ENCODE measurements at places on chromosomes 6 and 20.

DNA sequence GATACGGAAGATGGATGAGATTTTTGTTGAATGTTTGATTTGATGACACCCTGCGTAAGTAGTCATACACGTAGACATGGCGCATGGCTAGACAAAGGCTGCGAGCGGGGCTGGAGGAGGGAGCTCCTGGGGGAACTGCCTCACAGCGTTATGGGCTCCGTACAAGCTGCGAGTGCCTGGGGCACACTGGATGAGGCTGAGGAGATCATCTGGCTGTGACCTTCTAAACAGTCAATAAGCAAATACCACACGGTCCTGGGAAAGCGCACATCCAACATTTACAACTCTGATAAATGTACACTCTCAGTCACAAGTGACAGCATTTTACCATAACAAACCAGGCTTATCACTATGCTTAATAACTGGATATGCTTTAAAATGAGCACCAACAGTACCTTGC is 37.1 kb downstream of the SMLR1 start:
- DNase-seq = no peak

DNA sequence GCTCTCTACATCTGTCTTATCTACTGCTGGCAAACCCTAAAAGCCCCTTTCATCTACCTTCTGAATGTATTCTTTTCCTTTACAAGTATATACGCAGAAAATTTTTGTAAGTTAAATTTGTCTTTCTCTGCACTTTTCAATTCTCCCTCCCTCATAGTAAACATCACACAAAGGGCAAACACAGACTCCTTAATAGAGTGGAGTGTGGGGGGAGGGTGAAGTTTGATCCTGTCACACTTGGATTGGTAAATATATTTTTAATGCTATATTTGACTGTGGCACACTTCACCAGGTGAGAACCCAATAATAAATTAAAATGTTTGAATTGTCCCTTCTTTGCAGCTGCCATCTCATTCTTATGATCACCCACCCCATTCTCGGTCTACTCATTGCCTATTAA is 33.2 kb upstream of the PAQR8 start:
- DNase-seq = no peak

- DNase-seq = no peak
These were observed 490.9 kb upstream of the SOX4 start for GRCh38 chr6:21102624-21103023.

DNA sequence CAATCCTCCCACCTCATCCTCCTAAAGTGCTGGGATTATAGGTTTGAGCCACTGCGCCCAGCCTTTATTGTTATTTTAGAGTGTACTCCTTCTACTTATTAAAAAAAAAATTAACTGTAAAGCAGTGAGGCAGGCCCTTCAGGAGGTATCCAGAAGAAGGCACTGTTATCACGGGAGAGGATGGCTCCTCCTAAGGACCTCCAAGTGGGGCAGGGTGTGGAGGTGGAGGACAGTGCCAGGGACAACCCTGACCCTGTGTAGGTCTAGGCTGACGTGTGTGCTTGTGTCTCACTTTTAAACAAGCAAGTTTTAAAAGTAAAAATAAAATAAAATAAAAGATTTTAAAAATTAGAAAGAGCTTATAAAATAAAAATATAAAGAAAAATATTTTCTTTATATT is 23.7 kb upstream of the TAF4 start:
- no peak for DNase-seq

DNA sequence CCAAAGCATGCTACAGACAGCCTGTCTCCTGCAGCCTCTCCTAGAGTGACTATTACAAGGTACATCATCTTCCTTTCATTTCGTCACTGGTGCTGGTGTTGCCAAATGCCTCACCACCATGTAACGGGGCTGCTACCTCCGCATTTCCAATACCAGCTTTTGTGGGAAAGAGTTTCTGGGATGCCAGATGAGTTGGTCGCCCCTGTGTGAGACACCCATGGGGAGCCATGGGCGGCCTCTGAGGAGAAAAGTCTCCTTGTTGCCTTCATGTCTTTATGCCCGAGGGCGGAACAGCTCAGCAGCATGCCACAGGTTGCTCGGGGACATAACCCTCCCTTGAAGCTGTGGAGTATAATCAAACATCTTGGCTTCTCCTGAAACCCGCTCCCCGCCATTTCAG is 169.6 kb downstream of the THBS2 start:
- no peak for DNase-seq

GRCh38 chr20:64107736-64108457 is 532 bp upstream of the NPBWR2 start:
- no peak for DNase-seq

GRCh38 chr6:33683051-33683571 is 28.4 kb downstream of the UQCC2 start:
- DNase-seq = no peak

DNA sequence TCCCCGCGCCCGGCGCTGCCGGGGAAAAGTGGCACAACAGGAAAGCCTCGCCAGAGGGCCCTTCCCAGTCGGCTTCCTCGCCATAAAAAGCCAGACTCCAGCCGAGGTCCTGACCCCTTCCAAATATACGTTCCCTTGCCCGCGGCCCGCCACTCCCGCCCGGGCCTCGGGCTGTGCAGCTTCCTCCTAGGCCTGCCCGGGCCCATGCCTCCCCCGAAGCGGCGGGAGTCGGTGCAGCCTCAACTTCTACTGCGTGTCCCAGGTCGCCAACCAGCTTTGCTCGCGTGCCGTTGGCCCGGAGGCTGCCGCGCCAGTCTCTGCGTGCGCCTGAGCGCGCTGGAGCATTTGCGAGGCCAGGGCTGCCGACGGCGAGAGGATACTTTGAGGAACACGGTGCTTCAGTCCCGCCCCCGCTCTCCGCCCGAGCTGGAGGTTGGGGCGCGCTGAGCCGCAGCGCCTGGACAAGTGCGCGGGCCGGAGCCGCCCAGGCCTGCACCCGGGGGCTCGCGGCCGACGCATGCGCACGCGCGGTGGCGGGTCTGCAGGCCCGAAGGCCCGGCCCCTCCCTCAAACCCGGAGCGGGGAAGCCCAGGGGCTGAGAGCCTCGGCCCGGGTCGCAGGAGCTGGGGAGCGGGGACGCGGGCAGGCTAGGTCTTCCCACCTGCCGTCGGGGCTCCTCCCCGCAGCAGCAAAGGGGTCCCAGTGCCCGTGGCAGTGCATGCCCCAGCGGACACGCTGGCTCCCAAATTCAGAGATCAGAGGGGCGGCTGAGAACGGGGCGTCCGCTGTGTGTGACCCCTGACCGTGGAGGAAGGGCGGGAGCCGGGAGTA is 10.2 kb downstream of the FOXC1 start:
- no peak for DNase-seq

GRCh38 chr6:164396071-164397047 is 913.0 kb downstream of the C6orf118 start:
- DNase-seq = no peak

GRCh38 chr20:51262240-51262639 is 239.3 kb upstream of the KCNG1 start:
- DNase-seq = no peak

- DNase-seq = no peak
These were observed 68.0 kb upstream of the TFB1M start for GRCh38 chr6:155382338-155382685.

DNA sequence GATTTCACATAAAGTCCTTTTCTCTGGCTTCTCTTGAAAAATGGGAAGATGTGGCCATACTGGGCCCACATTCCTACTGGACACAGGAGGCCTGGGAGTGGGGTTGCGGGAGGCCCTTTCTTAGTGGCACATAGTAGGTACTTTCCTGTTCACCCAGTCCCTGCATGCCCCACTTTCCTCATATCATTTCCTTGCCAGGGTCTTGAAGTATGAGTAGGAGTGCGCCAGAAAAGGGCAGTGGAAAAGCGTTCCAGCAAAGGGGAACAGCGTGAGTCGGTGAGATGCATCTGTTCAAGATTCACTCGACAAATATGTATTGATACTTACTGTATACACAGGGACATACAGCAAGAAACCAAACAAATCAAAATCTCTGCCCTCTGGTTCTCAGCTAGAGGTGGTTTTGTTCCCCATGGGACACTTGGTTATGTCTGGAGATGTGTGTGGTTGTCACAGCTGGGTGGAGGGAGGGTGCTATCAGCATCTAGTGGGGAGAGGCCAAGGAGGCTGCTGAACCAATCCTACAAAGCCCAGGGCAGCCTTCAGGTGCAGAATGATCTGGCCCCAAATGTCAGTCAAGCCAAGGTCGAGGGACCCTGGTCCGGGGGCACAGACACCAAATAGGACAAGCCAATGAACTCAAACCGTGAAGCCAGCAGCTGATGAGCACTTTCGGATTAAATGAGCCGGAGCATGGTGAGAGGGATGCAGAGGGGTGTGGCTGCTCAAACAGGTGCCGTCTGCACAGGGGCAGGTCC is 151.4 kb downstream of the CEBPB start:
- no peak for DNase-seq

DNA sequence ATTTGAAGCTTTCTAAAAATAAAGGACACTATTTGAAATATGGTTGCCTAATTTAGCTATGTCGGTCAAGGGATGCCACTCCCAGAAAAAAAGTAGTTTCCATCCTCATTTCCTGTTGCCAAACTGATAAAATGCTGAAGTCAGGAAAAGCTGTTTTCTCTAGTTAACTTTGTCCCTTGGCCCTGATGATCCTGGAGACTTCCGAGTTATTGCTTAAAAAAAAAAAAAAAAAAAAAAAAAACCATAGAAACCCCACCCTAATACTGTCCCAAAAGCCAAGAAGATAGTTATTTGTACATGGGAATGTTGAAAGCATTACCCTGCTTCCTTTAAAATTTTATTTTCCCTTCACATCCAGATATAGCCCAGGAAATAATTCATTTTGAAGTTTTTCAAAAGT is 236.7 kb downstream of the SOD2 start:
- DNase-seq = no peak

DNA sequence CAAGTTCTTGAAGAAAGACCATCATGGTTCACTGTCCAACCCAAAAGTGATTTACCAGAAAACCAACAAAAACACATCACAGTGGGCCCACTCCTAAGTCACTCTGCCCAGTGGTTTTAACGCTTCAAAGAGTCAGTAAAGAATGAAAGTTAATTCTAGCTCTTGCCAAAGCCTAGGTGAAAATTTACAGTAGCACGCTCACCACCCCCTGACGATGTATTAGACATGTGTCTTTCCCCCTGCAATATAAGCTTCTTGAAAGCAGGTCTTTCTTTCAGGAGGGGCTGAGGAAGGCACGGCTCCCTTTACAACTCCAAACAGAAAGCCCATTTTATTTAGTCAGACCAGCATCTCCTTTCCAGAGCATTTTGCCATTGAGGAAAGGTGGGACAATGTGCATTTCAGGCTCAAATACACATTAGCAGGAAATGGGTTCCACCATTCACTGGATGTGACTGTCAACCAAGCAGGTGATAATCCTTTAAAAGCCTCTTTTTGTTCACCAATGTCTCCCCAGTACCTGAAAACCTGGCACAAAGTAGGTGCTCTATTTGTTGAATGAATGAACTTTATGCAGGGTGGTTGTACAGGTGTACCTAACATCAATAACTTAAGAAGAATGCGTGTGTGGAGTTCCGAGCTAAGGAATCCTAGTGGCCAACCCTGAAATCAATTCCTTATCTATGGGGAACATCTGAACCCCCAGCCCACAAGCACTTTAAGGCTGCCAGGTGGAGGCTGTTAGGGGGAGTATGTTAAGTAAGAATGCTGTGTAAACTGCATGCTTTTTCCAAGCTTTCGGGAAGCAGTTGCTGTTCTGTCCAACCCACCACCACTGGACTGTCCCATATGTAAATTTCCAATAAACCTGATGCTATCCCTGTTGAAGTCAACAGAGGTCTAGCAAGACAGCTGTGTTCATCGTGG is 11.4 kb downstream of the EZR start:
- DNase-seq = no peak

- DNase-seq = no peak
These were observed 82.3 kb upstream of the PTPRT start for GRCh38 chr20:43271980-43272379.

- DNase-seq = no peak
These were observed 91.3 kb upstream of the TNFAIP3 start for GRCh38 chr6:137775720-137776119.

DNA sequence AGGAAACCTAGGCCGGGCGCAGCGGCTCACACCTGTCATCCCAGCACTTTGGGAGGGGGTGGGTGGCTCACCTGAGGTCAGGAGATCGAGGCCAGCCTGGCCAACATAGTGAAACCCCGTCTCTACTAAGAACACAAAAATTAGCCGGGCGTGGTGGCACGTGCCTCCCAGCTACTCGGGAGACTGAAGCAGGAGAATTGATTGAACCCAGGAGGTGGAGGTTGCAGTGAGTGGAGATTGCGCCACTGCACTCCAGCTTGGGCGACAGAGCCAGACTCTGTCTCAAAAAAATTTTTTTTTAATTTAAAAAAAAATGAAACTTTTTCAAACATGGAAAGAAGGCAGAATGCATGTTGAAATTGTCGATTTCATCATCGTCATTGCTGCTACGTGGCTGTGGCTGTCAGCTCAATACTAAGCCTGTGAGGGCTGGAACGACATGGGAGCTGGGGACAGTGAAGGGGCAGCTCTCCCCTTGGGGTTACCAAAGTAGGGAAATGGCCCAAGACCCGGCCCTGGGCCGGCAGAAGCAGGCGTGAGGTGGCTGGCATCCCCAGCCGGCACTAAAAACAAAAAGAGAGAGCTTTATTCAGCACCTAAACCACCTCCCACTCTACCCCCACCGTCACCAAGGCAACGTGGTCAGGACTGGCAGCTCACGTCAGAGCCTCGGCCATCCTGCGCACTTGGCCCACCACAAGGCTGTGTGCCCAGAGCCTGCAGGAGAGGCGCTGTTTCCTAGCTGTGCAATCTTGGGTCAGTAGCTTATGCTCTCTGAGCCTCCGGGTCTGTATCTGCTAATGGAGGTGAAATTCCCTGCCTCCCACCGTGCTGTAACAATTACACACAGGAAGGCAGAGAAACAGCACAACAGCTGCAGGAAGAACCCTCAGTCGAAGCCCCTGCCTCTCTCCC is 30.8 kb downstream of the AGPAT4 start:
- DNase-seq = no peak

DNA sequence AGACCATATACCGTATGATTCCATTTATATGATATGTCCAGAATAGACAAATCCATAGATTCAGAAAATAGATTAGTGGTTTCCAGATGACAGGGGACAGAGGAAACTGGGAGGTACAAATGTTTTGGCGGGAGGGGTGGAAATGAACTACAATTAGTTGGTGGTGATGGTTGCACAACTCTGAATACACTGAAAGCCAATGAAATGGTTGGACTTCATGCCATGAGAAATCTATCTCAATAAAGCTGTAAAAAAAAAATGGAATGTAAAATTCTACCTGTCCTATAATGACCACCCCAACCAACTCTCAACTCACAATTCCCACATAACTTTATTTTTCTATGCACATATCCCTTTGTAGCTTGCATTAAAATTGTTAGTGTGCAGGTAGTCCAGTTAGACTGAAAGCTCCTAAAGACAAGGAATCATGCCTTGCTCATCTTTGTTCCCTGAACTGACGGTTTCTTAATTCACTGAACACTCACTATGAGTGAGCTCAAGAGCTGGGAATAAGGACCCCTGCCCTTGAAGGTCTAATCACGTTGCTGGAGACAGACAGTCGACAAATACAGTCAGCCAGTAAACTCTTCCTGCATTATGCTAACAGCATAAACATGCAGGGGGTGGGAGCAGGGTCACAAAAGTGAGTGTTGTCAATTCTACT is 1.4 kb downstream of the DCDC2 start:
- DNase-seq = no peak

GRCh38 chr6:61887423-61887822 is 398.6 kb downstream of the KHDRBS2 start:
- no peak for DNase-seq

GRCh38 chr20:64114356-64114971 is 7.1 kb upstream of the NPBWR2 start:
- DNase-seq = no peak

GRCh38 chr6:118799826-118800225 is 94.1 kb upstream of the ASF1A start:
- no peak for DNase-seq
